ENCODE measurements at places on chromosomes 13 and 19.

- no peak for DNase-seq
These were observed 225.3 kb upstream of the SERP2 start for GRCh38 chr13:44148159-44148914.

GRCh38 chr19:30640252-30640965 lies 268.2 kb downstream of the ZNF536 start:
- no peak for DNase-seq

- no peak for DNase-seq
These were observed 188.8 kb upstream of the SPRY2 start for GRCh38 chr13:80529734-80530133.

DNA sequence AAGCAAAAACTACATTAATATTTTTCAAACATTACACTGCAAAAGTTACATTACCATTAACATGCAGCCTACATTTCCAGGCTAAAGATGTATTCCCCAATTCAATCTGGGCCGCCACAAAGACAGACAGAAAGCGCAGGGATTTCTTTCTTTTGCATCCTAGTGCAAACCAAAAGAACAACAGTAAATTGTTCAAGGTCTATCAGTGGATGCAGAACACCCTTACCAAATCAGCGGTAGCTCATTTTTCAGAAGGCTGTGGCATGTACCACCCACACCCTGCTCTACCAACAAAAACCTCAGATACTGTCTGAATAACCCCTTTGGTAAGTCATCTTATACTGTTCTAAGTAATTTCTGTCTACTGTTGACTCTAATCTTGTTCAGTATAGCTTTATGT lies 3.6 kb downstream of the TPT1 start:
- no peak for DNase-seq

DNA sequence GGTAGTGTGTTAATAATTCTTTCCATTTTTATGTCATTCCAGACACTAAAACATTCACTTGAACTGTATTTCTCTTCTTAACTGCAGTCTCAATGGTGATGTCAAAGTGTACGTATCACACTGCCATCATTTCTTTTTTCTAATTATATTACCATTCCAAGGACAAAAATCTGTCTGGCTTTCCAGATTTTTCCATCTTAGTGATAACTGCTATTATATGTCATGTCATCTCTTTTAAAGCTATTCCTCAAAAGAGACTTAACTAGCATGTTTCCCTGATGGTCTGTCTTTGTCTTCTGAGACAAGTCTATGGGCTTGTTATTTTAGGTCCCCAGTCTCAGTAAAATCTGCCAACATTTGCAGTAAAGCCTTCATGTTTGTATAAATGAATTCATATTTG lies 1207.1 kb downstream of the PCDH17 start:
- no peak for DNase-seq

DNA sequence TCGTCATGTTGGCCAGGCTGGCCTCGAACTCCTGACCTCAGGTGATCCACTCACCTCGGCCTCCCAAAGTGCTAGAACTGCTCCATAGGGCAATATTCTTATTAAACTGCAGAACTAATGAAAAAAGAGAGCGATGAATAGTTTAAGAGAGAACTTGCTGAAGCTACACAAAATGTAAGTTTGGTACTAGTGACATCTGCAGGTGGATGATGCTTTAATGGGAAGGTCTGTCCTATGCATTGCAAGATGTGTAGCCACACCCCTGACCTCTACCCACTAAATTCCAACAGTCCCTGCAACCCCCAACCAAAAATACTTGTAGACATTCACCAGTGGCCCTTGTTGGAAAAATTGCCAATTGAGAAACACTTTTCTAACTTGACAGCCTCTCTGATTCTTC lies 117.8 kb downstream of the NALCN start:
- no peak for DNase-seq

GRCh38 chr13:74768521-74769085 lies 634.4 kb upstream of the KLF12 start:
- no peak for DNase-seq

DNA sequence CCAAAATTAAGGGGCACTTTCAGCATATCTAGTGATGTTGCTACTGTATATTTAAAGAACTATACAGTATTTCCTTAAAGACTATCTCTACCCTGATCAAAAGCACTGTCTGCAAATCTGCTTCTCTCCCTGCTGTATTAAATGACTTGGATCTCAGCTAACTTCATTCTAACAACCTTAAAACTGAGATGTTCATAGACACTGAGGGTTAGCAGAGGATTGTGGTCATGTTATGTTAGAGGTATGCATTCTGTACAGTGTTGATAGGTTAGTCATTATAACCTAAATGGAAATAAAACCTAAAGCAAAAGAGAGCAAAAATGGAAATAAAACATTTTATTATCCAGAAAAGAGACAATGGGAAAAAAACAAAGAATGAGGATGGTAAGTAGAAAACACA lies 9.9 kb downstream of the GPR183 start:
- DNase-seq = no peak

DNA sequence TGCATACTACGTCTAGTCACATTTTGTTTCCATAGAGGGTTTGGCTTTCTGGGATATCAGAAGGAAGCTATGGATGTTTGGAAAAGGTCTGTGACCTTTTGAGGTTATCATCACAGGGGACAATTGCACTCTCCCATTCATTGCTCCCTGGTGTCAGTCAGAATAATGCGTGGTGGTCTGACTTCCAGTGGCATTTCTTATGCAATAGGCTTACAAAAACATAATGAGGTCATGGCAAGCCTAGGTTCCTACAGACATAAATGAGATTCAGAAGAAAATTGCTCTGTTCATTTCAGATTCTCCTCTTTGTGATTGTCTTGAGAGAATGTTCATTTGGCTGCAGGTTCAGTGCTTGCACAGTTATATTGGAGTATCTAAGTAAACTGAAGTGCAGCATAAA lies 54.6 kb downstream of the ARHGAP35 start:
- DNase-seq = no peak

DNA sequence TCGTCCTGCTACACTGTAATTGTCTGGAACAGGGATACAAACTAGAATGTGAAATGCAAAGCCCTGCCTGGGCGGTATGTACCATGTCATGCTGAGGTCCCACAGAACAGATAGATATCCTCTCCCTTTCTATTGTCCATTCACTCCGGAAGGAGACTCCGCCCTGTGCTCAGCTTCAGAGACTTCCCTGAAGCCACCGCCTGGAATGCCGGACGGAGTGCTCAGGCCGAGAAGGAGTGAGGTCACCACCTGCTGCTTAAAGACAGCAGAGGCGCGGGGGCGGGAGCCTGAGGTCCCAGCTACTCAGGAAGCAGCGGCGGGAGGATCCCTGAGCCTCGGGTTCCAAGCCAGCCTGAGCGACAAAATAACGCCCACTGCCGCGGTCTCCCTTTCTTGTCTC lies 890 bp upstream of the ZNF611 start:
- no peak for DNase-seq

DNA sequence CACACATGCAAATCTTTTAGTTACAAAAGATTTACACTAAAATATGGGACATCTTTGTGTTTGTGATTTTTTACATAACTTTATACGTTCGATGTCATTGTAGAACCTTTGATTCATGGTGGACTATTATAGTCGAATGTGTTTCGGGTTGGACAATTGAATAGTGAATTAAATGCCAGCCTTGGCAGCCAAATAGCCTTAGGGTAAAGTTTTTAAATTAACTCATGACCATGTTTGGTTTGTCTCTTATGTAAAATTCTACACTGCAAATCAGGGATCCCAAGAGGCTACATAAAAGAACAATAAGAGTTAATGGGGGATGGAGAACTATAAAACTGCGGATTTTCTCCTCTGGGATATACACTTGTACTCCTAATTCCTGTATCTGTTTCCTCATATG lies 1735.6 kb upstream of the SPRY2 start:
- no peak for DNase-seq

- DNase-seq = no peak
These were observed 238.3 kb downstream of the COG6 start for GRCh38 chr13:39893808-39894207.

GRCh38 chr19:5326986-5327623 lies 13.5 kb downstream of the PTPRS start:
- no peak for DNase-seq

DNA sequence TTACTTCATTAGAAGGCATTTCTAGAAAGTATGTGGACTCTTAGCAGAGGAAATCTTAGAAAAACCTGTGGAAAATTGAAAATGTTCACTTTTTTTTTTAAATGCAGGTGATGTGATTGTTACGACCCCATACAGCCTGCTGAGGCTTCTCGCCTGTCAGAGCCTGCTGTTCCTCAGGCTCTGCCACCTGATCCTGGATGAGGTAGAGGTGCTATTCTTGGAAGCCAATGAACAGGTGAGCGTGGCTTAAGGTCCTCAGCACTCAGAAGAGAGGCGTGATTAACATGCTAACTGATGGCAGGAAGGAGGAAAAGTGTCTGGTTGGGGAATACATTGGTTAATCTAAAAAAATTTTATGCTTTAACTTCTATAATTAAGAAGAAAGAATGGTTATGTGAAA lies 71.4 kb downstream of the SLC7A9 start:
- DNase-seq = no peak

DNA sequence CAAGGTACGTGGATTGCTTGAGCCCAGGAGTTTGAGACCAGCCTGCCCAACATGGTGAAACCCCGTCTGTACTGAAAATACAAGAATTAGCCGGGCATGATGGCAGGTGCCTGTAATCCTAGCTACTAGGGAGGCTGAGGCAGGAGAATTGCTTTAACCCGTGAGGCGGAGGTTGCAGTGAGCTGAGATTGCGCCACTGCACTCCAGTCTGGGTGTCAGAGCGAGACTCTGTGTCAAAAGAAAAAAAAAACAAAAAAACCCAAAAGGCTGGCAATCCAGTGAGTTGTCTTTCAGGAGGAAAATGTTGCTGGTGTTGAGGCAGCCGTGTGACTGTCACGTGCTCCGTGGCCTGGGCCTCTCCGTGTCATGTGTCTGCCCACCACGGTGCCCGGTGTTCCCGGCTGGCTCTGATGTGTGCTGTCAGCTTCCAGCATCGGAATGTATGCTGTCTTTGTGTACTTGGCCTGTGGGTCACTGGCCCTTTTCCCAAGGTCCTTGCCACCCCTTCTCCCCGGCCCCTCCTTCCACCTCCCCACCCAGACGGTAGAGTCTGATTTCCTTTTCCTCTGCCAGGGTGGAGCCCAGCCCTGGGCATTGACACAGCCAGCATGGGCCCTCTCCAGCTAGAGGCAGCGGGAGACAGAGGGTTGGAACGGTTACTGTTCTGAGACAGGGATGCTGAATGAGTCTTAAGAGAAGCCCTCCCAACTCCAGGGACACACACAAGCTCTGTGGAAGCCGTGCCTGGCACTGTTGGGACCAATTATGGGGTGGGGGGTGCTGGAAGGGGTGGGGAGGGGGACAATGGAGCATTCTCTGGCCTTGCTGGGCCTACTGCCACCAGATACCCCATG lies 7.2 kb upstream of the TUBB4A start:
- DNase-seq = no peak

GRCh38 chr13:42377640-42378382 lies 105.9 kb downstream of the AKAP11 start:
- DNase-seq = no peak

- DNase-seq = peak; percentile 67
These were observed at the start of gene ZNF256 for GRCh38 chr19:57947419-57948134. Gene ZNF256 (minus strand): TSS chr19:57947706. CDS start chr19:57947474, 232 bp downstream.

DNA sequence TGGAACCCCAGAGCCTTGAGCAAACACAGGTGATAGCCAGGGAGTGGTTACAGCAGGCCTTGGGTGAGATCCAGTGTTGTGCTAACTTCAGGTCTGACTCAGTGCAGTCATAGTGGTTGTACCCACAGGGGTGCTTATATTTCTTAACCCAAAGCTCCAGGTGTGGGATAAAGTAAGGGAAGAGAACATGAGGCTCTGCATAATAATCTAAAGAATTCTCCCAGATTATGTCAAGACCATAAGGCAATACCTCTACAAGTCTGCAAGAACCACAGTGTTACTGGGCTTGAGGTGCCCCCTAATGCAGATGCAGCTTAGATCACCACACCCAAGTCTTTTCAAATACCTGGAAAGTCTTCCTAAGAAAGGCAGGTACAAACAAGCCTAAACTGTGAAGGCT lies 485.4 kb downstream of the RFC3 start:
- no peak for DNase-seq

DNA sequence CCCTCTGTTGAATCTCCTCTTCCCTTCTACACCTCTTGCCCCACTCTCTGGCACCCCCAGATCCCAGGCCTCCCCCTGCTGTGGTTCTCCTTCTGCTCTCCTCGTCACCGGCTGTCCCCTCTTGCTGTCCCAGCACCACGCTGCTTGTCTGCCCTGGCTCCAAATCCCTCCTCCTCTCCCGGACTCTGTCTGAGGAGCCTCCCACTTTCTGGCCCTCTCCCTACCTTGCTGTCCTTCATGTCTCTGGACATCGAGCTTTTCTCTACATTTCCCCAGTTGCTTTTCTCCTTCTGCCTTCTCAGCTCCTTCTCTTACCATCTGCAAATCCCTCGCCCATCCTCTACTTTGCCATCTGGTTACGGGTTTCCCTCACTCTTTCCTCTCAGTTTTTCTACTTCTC lies 1.2 kb downstream of the ZNF347 start:
- no peak for DNase-seq

- DNase-seq = no peak
These were observed 211.7 kb upstream of the STARD13 start for GRCh38 chr13:33497146-33497845.

- DNase-seq = no peak
These were observed 246.4 kb downstream of the GPC5 start for GRCh38 chr13:91644806-91645205.

- DNase-seq = no peak
These were observed 3.6 kb downstream of the ANO8 start for GRCh38 chr19:17331045-17331558.

DNA sequence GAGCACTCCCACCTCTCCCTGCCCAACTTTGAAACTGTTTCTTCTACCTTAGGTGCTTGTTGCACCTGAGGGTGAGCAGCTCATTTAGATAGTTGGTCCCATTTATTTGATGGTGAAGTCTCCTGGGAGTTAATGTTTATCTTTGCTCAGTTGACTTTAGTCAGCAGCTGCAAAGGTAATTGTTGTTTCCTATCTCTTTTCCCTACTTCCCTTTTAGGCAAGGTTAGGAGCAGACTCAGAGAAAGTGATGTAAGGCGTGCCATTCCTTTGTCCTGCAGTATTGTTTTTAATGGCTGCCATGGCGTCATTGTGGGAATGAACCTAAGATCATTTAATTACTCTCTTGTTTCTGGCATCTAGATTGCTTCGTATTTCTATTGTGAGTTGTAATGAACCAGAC lies 11.6 kb downstream of the AKAP11 start:
- DNase-seq = no peak

DNA sequence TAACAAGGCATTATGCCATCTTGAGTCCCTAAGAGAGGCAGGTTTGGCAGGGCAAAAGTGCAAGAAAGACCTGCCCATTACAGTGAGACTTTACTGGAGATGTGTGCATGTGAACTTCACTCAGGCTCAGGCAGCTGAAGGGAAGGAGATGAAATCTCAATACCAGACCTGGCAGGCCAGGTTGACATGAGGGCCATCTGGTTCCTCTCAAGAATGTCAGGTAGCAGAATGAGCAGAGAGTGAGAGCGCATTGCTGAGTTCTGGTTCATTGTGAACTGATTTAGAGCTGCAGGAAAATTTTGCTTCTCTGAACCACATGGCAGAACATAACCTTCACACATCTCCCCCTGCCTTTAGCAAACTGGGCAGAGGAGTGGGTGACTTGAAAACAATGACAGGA lies 406.3 kb downstream of the GPC5 start:
- DNase-seq = no peak

GRCh38 chr19:19546751-19547162 lies 8.7 kb downstream of the CILP2 start:
- DNase-seq = no peak

Measured in stimulated activated CD4-positive, alpha-beta T cell treated with anti-CD3 and anti-CD28 coated beads, Interleukin-1b, Interleukin-23, amount 100 ng/mL, for 1 hour (primary cell).